Left renal pelvis (tissue), 4 donors: ENCODE measurements at places on chromosomes 4 and X. TPM values are rescaled to one million over a fixed set of nuclear protein-coding genes. Genes with fewer than 3 reads are reported as not detected.

GRCh38 chr4:176309772-176310171 lies 10.0 kb upstream of the SPCS3 start:
- no peak for DNase-seq

GRCh38 chr4:82515705-82516104 lies 46.1 kb downstream of the TMEM150C start:
- no peak for DNase-seq

DNA sequence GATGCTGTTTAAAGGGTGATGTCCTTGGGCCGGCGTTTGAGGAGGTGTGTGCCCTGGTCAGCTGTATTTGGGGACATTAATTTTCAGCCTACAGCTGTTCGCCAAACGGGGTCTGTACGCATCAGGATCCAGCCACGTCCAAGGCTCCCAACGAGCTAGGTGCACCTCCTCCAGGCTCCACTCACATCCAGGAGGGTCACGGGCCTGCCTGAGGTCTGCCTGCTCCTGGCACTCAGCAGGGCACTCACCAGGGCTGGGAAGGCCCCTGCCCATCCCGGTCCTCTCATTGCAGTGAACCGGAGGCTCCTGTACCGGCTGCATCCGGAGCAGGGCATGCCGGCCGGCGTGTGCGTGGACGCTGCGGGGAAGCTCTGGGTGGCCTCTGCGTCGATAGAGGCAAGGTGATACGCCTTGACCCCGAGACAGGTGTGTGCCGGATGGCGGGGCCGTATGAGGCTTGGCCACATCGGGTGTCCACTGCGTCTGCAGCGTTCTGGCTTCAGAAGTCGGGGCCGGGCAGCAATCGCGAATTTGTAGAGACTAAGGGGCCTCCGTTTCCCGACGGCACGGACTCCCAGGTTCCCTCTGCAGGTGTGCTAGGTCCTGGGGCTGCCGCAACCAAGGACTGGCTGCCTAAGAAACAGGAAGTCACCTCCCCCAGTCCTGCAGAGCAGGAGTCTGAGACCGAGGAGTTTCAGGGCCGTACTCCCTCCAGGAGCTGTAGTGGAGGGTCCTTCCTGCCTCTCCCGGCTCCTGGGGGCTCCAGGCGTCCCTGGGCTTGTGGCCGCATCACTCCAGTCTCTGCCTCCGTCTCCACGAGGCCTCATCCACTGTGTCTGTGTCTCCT lies 27.5 kb upstream of the PLCXD1 start:
- no peak for DNase-seq

GRCh38 chr4:73109493-73109892 lies 40.0 kb upstream of the COX18 start:
- DNase-seq = no peak

DNA sequence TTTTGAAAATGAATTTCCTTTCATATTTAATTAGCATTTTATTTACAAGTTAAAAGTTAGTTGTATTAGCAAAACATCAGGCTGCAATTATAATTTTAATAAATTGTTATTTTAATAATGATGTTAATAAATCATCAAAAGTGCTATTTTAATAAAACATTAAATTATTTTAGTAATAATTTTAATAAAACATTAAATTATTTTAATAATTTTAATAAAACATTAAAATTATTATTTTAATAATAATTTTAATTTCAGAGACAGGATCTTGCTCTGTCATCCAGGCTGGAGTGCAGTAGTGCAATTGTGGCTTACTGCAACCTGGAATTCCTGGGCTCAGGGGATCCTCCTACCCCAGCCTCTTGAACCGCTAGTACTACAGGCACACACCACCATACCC lies 10.8 kb downstream of the RAP2C start:
- DNase-seq = no peak

The SPATA4 gene
- 0.93 TPM for polyA plus RNA-seq
